ENCODE measurements at places on chromosomes 7 and 10.
A peak's percentile ranks its signal among the peaks of the same experiment; 100 is the strongest.

DNA sequence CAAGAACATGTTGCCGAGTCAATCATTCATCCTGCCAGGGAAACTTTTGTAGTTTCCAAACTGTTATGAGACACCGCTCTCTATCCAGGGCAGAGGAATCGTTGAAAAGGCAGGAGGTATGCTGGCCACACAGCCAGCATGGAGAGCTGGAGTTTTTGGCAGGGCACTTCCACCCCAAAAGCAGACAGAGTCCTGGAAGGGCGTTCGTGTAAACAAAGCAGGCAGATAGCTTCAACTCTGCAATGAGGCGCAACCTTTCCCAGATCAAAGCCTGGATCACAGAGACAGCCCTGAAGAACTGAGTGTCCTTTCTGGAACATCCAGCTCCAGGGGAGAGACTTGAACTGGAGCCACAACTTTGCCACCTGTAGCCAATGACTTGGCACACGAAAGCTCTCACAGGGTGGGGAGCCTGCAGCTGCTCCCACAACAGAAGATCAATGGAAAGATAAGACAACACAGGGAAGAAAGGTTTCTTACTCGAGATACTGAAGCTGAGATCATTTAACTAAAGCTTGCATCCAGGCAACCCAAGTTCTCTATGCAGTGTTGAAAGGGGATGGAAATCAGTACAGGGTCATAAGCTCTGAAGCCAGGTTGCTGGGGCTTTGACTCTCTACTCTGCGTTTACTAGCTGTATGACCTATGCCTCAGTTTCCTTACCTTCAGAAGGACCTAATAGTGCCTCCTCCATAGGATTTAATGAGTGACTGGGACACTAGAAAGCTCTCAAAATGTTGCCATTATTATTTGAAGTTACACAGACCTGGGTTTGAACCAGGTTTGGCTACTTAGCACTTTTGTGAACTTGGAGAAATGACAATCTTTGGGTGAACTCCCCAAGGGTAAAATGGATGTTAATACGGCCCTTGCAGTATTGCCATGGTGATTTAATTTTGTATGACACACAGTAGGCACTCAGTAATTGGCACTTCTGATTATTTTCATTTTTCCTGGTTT lies 434.8 kb upstream of the NPVF start:
- no peak for DNase-seq

DNA sequence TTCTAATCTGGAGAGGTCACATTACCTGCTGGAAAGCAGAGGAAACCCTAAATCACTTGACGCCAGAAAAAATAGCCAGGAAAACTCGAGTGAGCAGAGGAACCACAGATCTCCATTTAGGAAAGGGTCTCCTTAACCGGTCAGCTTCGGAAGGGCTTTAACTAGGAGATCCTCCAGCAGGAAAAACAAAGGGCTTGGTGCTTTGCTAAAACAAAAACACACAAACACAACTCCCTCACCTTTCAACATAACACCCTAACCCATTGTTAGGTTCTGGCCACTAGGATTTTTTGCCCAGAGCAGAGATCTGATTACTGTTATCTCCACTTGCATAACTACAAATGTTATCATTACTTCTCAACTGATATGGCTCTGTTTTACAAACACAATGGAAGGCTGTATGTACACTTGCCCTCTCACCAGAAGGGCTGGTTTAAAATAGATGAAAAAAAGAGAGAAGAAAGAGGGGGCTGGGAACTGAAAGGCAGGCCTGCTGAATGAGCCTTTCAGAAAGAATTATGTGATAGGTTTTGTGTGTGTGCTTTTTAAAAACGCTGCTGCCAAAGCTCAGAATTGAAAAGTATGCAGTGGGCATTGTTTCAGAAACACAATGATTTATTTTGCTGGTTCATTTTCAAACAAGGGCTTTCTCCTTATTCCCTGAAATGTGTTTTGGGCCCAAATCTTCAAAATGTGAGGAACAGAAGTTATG lies 161.5 kb downstream of the FGFR2 start:
- DNase-seq, result no peak

GRCh38 chr10:94150541-94151184 lies 156.9 kb downstream of the PLCE1 start:
- no peak for DNase-seq

- no peak for DNase-seq
These were observed 12.0 kb upstream of the NDST2 start for GRCh38 chr10:73823391-73823790.

- DNase-seq, result peak; percentile 68
These were observed 437.5 kb upstream of the MBL2 start for GRCh38 chr10:53209944-53210611.

Measured in OCI-M1 (cell line).